ENCODE measurements at places on chromosomes 2 and 18.
A peak's percentile ranks its signal among the peaks of the same experiment; 100 is the strongest.

DNA sequence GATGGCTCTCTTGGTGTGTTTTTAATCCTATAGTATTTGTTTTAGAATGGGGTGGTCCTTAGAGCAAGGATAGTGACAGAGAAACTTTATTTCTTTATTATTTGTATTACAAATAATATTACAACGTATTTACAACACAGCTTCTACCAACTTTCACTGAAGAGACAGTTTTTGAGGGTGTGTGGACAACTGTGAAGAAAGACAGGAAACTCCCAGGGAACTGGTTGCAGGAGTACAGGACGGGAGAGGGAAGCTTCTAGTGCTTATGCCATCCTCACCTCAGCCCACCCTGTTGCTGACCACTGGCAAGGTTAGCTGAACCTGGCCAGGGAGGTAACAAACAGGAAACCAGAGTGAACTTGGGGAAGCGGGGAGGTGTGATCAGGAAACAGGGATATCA lies 251.7 kb downstream of the BCL11A start:
- no peak for DNase-seq

DNA sequence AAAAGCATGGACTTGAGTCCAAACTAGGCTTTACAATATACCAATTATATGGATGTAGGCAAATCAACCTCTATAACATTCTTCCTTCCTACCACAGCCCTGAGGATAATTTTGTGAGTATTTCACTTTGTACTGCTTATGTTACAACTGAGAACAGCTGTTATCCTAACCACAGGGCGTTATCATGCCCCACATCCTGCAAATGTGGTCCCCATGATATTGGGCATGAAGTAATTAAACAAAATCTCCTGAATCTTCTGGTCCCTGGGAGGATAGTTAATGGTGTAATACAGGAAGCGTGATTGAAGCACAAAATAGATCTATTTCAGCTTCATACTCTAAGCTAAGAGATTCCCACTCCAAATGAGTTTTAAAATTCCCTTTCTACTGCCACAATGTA lies 223.6 kb downstream of the CDH20 start:
- no peak for DNase-seq

GRCh38 chr2:156429211-156429610 lies 7.0 kb upstream of the GPD2 start:
- DNase-seq: no peak

DNA sequence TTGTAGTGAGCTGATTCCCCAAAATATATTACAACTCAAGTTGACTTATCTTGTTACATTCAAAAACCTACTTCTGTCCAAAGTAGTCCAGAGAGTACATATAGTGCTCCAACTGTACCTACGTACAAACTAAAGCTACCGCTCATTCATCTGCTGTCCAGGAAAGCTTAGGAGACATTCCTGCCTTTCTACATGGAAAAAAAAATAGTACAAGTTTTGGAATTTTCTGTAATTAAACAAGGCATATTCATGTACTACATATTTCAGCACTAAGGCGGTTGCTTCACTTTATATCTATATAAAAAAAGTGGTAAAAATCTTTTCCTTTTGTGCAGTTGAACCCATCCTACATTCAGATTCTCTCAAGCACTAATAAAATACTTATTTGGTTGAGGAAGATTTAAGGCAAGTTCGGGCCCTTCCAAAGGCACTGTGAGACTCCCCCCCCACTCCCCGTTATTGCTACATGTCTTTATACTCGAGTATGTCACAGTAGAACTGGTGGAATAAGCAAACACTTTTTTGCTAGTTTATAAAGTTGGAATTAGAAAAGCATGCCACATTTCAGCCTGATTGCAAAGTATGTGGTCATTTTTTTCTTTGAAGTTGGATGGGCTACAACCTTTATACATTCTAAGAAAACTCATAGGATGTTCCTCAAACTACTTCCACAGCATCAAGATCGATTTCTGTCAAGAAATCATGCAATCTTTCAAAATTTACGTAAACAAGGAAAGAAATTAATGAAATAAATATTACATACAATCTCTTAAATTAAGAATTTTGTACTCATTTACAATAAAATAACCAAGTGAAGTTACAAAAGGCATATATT lies 3.7 kb downstream of the ZFP36L2 start:
- peak; percentile 28 for DNase-seq

DNA sequence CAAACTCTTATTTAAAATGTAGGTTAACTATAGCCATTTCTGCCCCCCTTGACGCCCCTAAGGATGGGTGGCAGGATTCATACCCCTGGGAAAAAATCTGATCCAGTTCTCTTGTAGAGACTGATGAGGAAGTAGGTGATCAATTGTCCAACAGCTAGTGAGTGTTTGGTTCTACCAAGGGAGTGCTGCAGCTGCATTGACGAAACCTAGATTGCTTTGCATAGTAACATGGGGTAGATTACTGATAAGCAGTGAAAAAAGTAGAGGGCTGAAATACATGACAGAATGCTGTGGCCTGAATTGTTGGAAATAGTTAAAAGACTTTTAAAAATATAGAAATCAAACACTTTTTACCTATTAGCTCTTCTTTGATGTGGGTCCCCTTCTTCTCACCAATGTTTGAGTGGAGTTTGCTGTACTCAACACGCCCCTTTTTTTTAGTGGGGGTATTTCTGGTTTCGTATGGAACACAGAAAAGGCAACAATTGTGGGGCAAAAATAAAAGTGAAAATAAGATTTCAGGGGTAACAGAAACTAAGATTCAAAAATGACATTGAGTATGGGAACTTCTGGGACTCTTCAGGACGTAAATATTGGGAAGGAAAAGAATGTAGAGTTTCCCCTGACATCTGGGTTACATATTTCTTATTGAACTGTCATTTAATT lies 66.2 kb downstream of the MAIP1 start:
- peak; percentile 39 for DNase-seq

DNA sequence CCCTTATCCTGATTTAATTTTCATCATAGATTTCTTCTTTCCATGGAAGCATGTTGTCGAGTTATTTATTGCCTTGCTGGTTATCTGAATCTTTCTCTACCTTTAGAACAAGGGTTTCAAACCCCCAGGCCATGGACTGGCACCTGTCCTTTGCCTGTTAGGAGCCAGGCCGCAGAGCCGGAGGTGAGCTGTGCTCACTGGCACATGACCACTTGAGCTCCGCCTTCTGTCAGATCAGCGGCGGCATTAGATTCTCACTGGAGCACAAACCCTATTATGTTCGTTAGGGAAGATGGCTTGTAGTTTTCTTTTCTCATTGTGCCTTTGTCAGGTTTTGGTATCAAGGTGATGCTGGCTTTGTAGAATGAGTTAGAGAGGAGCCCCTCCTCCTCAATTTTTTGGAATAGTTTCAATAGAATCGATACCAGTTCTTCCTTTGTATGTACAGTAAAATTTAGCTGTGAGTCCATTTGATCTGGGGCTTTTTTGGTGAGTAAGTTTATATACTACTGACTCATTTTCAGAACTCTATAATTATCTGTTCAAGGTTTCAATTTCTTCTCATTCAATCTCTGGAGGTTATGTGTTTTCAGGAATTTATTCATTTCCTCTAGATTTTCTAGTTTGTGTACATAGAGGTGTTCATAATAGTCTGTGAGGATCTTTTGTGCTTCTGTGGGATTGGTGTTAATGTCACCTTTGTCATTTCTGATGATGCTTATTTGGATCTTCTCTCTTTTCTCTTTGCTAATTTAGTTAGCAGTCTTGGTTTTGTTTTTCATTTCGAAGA lies 668.0 kb upstream of the FAM98A start:
- DNase-seq: peak; percentile 69

- no peak for DNase-seq
Measured at GRCh38 chr2:77864426-77864825, 342.2 kb upstream of the LRRTM4 start.

DNA sequence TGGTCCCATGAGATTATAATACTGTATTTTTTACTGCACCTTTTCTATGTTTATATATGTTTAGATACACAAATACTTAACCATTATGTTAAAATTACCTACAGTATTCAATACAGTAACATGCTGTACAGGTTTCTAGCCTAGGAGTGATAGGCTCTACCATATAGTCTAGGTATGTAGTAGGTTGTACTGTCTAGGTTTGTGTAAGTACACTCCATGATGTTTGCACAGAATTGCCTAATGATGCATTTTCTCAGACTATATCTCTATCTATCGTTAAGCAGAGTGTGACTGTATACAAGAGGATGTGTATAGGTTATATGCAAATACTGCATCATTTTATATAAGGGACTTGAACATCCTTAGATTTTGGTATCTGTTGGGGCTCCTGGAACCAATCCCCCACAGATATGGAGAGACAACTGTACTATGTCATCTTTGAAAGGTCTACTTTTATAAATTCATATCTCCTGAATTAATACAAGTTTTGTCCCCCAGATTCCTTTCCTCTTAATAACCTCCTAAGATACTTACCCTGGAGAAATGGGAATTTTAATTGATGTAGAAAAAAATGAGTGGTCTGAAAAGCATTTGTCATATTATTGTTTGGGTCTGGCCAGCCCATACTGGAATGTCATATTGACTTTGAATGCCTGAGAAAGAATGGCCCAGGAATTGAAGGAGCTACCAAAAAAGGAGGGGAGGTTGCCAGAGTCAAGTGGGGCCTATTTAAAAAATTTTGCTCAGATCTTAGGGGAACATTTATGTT lies 36.6 kb downstream of the EHBP1 start:
- DNase-seq: no peak

DNA sequence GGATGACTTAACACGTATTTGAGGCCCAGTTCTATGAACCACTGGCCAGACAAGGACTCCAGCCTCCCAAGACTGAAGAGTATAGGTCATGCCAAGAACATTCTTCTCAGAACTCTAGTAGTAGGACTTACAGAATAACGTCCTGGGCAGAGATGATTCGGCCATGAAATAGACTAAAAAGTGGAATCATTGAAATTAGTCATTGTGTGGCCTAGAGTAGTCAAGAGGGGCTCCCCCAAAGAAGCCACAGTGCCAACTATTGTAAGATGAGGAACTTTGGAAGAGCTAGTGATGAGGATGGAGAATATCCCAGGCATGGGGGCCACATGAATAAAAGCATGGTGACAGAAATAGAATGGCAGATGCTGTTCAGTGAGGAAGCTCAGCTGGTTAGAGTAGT lies 101.1 kb downstream of the TRIB2 start:
- no peak for DNase-seq

GRCh38 chr2:240413813-240414429 lies 21.5 kb upstream of the GPC1 start:
- no peak for DNase-seq

- no peak for DNase-seq
Measured at GRCh38 chr18:45761512-45762114, 37.6 kb downstream of the SLC14A1 start.

DNA sequence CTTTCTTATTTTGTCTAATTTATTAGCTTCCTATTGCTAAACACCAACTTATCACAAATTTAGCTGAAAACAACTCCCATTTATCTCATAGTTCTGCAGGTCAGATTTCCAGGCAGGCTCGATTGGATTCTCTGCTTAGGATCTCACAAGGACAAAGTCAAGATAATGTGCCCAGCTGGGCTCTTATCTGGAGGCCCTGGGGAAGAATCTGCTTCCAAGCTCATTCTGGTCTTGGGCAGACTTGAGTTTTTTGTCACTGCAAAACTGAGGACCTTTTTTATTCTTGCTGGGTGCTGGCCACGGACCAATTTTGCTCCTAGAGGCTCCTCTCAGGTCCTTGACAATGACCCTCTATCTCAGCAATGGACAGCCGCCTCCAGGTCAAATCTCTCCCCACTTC lies 215.5 kb downstream of the TRIB2 start:
- no peak for DNase-seq

- no peak for DNase-seq
Measured at GRCh38 chr2:150495993-150496627, 8.6 kb upstream of the RND3 start.

DNA sequence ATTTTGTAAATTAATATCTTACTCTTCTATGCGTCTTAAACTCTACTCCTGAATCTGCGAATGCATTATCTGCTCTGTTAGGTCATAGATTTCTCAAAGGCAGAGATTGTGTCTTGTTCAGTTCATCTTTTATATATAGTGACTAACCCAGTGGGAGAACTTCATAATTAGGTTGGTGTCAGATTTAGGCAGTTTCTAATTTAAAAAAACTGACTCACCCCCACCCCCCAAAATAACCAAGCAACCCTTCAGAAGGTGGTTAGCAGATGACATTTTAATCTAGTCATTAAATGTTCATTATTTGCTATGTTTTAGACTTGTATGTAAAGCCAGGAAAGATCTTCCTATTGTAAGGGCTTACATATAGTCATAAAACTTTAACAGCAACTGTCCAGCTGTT lies 10.4 kb downstream of the SERPINB12 start:
- no peak for DNase-seq

GRCh38 chr2:162072976-162073887 lies 783 bp downstream of the DPP4 start:
- no peak for DNase-seq

GRCh38 chr2:171830039-171830438 lies 64.0 kb downstream of the SLC25A12 start:
- no peak for DNase-seq

GRCh38 chr2:39408351-39409136 lies 28.5 kb downstream of the MAP4K3 start:
- peak; percentile 9 for DNase-seq
